HuH-7.5 (cell line): ENCODE measurements at places on chromosomes 7 and 10.

- DNase-seq, result no peak
Measured at GRCh38 chr7:66617295-66617694, 11.4 kb upstream of the KCTD7 start.

DNA sequence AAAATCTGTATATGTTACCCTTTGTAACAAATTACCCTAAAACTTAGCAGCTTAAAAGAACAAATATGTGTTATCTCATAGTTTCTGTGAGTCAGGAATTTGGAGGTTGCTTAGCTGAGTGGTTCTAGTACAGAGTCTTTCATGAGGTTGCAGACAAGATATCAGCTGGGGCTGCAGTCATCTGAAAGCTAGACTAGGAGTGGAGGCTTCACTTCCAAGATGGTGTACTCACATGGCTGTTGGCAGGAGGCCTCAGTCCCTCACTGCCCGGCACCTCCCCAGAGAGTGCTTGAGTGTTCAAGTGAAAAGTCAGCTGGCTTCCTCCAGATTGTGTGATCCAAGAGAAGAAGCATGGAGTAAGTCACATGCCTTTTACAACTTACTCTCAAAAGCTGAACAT, 16.9 kb upstream of the GGCT start:
- DNase-seq, result no peak

GRCh38 chr7:91082852-91083495, 181.3 kb upstream of the FZD1 start:
- DNase-seq, result peak; percentile 9

DNA sequence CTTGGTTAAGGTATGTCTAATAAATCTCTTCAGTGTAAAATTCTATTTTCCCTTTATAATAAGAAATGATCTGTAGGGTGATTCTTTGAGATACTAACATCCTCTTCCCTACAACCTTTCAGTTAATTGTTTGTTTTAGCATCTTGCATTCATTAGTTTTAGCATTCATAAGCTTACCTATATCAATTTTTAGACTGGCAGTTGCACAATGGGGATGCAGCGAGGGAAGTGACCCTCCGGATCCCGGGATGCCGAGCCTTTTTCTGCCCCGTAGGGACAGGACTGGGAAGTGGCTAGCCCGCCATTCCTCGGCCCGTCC, 508 bp upstream of the KIF20B start:
- DNase-seq, result no peak

GRCh38 chr10:7385114-7385513, 25.7 kb downstream of the SFMBT2 start:
- no peak for DNase-seq
